ENCODE measurements at places on chromosomes 7 and 10.

GRCh38 chr10:102831322-102832071 is 5.7 kb downstream of the CYP17A1 start:
- no peak for DNase-seq

- DNase-seq = no peak
Measured at GRCh38 chr7:139538881-139539635, 15.6 kb downstream of the CLEC2L start.

- DNase-seq = no peak
Measured at GRCh38 chr10:76550806-76551205, 1086.8 kb downstream of the KCNMA1 start.

DNA sequence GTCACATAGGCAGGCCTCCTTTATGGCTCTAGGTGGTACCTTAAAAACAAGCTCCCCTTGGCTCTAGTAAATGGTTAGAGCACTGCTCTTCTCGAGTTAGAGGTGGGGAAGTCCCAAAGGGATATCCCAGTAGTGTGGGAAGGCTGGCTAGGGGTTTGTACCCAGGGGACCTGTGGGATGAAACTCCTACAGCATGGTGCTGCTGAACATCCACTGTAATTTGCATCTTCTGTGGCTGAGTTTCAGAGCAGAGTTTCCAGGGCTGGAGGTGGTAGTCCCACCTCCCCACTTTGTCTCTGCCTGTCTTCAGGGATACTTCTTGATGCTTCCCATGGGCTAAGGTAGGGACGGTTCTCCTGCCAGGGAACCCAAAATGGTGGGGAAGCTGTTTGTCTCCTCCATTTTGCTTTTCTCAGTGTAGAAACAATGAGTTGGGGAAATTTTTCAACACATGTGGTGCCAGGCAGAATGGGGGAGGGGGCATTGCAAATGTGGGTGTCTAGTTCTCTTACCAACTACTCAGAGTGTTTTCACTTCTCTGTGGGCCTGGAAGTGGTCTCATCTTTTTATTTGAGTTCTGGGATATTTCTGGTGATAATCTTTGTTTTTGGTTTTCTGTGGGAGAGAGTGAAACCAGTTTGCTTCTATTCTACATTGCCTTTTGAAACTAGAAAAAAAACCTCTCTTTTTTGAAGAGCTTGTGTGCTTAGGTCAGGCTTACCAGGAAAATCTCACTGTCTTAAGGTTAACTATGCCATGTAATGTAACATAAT is 36.3 kb downstream of the SCART1 start:
- no peak for DNase-seq

DNA sequence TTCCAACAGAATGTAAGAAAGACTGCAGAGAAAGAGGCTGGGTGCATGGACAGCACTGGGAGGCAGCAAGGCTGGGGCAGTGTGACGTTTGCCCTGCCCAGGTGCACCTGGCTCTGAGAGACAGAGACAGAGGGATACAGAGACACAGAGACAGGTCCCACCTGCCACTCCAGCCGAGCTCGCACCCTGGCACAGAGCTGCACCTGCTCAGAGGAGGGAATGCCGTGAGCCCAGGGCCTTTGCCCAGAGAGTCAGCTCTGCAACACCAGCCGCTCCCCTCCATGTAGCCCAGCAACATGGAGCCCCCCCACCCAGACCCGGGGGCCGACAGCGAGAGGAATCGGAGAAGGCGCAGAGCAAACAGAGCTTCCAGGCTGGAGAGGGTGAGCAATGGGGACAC is 35.3 kb upstream of the PROSER2 start:
- DNase-seq = no peak

DNA sequence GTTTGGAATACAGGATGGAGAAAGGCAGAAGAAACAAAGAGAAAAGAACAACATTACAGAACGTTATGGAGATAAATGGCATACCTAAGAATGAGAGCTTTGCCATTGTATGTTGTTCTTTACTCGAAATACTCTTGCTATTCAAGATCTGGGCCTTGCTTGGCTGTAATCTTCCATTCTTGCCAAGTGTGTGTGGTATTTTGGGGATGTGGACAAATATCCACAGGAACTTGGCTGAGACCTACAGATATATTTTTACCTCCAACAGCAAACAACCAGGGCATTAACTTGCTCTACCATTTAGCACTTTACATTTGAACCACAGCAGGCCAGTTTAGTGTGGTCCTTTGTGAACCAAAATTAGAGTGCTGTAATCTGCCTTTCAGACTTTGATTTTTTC is 76.3 kb downstream of the DKK1 start:
- DNase-seq = no peak

DNA sequence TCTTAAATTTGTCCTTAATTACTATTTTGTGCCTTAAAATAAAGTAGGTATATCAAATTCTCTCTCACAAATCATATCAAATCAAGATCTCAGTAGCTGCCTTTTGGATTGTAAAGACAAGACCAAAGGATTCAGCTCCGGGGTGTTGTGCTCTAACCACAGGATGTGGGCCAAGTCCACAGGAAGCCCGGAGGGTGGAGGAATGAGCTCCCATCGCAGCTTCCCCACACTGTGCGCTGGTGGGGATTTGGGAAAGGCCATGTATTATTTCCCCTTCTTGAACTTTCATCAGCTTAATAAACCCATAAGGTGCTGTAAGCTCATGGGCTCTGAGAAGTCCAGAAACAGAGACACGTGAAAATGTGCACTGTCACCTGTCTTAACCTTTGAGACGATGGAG is 241.6 kb upstream of the TCERG1L start:
- DNase-seq = no peak

- no peak for DNase-seq
Measured at GRCh38 chr7:47405286-47405904, 176.5 kb downstream of the TNS3 start.

GRCh38 chr7:99096124-99096887 is 47.6 kb downstream of the SMURF1 start:
- no peak for DNase-seq

- no peak for DNase-seq
Measured at GRCh38 chr7:14841869-14842268, 60.7 kb downstream of the DGKB start.

GRCh38 chr10:71526653-71527052 is 129.9 kb downstream of the CDH23 start:
- no peak for DNase-seq

DNA sequence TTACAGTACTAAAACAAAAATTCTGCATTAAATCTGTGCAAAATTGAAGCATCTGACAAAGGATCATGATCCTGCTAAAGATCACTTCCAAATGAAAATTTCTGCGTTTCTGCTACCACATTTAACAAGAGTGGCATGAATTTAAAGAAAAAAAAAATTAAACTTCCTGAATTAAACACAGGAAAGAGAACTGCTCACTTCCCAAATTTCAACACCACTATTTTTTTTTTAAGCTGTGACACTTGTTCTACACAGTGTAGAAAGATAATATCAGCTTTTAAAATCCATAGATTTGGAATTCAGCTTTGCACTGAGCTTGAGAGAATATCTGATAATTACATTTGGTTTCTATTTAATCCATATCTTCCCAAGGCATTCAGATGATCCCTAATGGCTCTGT is 73.6 kb downstream of the EPC1 start:
- no peak for DNase-seq

GRCh38 chr10:15313843-15314242 is 57.2 kb downstream of the FAM171A1 start:
- no peak for DNase-seq

GRCh38 chr7:42189535-42189934 is 47.5 kb downstream of the GLI3 start:
- no peak for DNase-seq

- no peak for DNase-seq
Measured at GRCh38 chr7:48899932-48900331, 24.4 kb upstream of the CDC14C start.

GRCh38 chr7:125834421-125834820 is 904.8 kb upstream of the POT1 start:
- no peak for DNase-seq

DNA sequence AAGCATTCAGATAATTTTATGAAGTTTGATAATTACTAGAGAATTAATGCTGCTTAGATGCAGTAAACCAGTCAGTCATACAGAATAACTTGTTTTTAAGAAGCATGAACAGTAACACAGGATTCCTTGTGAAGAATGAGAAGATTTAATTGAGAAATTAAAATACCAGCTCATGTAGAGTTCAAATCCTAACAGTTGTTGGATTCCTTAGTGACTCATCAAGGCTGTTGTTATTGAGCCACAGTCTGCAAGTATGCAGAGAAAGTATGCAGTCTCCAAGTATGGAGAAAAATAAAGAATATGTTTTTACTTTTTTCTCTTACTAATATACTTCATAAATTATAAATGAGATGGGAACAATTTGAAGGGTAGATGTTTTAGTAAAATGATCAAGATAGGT is 30.2 kb upstream of the CYP26C1 start:
- no peak for DNase-seq

- no peak for DNase-seq
Measured at GRCh38 chr10:3897156-3897555, 112.1 kb upstream of the KLF6 start.

Data from lower lobe of right lung (tissue), 2 donors.